ENCODE measurements at places on chromosomes 11 and 22. TPM values are rescaled to one million over a fixed set of nuclear protein-coding genes. Genes with fewer than 3 reads are reported as not detected.
A peak's percentile ranks its signal among the peaks of the same experiment; 100 is the strongest.

DNA sequence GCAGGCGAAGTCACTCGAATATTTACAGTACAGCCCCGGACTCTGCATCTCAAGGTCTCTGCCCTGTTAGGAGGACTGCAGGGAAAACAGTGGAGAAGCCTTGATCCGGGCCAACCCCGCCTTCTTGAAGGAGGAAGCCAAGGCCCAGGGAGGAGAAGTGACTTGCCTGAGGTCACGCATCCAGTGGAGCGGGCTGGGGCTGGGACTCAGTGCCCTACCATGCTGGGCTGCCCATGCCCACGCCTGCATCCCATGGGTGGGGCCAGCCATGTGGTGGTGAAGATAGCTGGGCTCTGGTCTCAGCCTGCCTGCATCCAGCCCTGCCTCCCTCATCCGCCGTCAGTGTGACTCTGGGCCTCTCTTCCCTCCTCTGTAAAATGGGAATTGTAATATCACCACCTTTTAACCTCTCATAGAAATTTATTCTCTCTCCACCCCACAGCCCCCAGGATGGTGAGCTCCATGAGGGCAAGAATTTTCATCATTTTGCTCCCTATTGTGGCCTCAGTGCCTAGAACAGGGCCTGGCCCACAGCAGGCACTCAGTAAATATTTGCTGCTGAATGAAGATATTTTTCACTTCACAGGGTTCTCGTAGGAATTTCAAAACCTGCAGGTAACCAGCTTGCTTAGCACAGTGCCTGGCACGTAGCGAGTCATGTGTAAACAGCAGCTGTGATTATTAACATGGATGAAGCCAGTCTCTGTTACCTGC lies 57.3 kb downstream of the OTOG start:
- DNase-seq: peak; percentile 11

GRCh38 chr11:34233215-34233614 lies 124.6 kb downstream of the ABTB2 start:
- no peak for DNase-seq

GRCh38 chr11:83723999-83724398 lies 437.8 kb upstream of the CCDC90B start:
- DNase-seq: no peak

DNA sequence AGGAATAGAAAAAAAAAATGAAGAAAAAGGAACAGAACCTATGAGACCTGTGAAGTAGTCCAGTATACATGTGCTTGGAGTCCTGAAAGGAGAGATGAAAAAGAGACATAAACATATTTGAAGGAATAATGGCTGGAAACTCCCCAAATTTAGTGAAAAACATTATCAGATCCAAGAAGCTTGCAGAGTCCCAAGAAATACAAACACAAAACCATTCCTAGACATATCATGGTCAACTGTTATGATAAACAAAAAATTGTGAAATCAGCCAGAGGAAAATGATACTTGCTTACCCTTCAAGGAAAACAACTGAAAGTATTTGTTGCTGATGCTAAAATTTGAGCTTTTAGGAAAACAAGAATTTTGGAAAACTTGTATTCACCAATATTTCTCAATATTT lies 250.1 kb downstream of the DDX10 start:
- no peak for DNase-seq

GRCh38 chr11:19853920-19854319 lies 141.3 kb downstream of the NAV2 start:
- DNase-seq: no peak

- DNase-seq: no peak
Observed at GRCh38 chr11:35165423-35166368, 26.7 kb downstream of the CD44 start.

DNA sequence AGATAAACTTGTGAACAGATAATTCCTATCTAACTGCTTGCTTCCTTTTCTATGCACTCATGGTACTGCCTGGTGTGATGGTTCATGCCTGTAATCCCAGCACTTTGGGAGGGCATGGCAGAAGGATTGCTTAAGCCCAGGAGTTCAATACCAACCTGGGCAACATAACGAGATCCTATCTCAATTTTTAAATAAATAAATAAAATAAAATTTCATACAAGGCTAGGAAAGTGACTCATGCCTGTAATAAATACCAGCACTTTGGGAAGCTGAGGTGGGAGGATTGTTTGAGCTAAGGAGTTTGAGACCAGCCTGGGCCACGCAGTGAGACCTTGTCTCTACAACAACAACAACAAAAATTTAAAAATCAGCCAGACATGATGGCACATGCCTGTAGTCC lies 166.6 kb downstream of the COMMD9 start:
- no peak for DNase-seq

- peak; percentile 70 for DNase-seq
Observed at GRCh38 chr11:120062561-120062930, 75.4 kb downstream of the TRIM29 start.

DNA sequence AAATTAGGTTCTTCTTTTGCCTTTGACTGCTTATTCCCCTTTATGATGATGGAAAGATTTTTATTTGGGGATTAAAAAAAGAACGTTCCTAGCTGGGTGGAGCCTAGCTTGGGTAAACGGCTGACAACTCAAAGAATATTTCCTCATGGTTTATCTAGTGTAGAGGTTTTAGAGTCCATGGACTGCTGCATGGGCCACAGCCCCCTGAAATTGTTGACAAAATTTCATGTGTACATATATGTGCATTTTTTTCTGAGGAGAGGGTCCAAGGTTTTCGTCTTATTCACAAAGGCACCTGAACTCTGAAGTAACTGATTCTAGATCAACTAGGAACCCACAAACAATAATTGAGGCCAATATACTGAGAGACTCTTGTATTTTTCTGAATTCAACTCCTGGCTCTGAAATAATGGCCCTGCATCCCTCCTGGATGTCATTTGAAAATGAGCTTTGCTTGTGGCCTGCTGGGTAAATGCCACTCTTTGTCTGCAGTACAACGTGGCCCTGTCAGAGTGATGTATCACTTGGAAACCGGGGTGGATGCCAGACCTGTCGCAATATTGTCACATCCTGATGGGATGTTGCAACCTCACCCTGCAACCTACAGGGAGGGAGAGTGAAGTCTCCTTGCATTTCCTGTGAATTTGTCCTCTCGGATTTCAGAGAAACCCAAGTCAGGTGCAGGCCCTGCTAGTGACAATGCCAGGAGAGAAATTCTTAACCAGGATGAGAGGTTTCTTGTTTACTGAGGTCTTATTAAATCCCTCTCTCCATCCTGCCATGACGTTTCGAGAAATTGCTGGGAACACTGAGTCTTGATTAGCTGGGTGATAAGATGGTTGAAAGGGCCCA lies 33.8 kb downstream of the EHF start:
- peak; percentile 95 for DNase-seq

DNA sequence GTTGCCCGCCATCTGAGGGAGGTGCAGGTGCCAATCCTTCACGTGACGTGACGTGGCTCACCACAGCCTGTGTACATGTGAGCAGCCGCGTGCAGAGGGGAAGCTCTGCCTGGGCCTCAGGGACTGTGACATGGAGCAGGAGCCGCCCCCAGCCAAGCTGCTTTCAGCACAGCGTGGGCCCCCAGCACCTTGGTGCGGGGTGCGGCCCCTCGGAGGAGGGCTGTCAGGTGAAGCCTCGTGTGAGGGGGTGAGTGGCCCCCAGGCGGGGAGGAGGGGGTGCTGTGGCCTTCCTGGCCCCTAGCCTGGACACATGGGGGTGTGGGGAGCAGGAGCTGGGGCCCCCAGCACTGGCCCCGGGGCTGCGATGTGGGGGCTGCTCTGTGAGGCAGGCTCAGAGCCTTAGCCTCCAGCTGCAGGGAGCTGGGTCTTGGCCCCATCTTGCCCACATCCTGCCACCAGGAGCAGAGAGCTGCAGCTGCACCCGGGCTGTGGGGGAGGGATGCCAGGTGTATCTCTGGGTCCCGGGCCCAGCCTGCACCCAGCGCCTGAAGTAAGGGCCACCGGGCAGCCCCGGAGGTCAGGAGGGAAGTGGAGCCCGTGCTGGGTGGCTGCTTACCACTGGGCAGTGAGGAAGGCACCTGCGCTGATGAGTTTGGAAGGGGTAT lies at the start of gene ADORA2A:
Gene ADORA2A (plus strand): TSS at position 100 of the 665 bp plus-strand sequence. CDS start 5,806 bp downstream, outside the sequence.
- DNase-seq: no peak

- DNase-seq: no peak
Observed at GRCh38 chr11:46733234-46733633, 14.2 kb downstream of the F2 start.

DNA sequence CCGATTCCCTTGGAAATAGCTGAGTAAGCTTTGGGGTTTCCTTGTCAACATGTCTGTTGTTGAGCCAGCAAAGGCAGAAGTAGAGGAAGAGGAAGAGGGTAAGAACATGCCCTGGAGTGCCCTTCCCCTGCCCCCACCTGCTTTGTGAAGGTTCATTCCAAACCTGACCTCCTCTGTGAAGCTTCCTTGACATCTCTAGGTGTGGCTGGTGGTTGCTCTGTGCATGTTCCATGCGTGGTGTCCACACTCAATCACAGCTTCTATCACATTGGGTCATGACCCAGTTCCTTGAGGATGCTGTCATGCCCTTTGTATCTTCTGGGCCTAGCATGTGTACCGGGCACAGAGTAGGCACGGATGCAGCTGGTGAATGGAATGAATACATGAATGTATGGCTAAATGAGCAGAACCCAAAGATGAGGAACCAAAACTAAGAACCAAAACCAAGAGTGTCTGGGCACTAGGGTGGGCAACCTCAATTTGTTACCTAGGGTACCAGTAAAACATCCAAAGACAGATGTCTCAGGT lies 23.7 kb upstream of the FXYD6 start:
- peak; percentile 68 for DNase-seq

GRCh38 chr22:47309476-47309875 lies 547.0 kb downstream of the TBC1D22A start:
- no peak for DNase-seq

DNA sequence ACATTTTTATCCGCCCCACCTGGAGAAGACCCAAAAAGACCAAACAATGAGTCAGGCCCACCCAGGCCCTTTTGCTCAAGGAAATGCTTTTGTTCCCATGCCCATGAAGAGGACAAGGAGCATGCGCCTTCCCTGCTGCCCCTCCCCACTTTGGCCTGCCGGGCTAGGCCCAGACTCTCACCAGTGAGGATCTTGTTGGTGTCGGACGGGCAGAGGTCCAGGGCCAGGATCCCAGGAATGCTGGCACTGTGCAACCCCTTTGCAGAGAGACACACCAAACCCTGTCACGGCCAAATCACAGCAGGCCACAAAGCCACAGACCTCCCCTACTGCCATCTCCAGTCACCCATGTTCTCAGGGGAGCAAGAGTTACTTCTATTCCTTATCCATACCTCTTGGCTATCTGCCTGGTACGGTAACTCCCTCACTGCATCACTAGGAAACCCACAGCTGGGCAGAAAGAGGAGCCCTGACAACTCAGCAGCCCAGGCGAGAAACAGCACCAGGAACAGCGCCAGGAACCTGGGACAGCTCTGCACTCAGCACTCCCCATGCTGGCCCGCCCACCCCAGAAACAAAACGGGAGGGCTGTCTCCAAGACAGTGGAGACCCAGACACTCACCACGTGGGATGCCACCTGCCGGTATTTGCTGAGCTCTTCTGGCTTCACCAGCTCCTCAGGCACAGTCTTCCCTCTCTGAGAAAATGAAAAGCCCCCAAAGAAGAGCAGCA lies 5.5 kb downstream of the PRPF19 start:
- no peak for DNase-seq

DNA sequence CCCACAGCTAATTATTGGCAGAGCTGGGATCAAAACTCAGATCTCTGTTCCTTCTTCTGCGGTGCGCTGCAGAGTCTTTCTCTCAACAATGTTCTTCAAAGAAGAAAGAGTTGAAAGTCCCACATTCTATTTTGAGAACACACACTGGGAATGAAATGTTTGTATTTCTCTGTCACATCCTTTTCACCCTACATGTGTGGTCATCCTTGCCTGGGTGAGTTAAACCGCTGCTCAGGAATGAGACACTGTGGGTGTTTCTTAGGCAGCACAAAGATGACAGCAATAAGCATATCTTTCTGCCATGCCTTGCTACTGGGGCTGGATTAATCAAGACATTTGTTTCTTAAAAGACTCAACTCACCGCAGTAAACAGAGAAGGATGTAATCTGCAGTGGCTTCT lies 222.6 kb downstream of the LARGE1 start:
- no peak for DNase-seq

DNA sequence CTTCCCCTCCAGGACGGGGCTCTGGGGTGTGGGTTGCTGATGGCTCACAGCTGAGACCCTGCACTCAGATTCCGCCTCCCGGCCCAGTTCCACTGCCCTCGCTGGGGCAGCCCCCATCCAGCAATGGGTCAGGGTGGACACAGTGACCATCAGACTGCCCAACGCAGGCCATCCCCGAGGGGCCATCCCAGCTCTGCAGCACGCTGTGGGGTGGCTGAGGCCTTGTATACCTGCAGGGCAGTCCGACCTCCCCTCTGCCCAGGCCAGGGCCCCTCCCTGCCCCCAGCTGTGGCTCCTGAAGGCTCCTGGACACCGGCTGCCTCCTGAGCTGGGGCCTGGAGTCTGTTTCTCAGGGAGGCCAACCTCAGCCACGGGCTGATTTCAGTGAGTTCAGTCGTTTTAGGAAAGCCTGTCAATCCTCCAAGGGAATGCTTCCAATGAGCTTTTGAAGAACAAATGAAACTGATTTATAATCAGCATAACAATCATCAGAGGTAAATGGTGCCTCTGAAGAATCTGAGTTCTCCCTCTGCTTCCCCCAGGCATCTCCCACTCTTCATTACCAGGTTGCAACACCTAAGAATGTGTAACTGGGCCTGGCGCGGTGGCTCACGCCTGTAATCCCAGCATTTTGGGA lies 95.1 kb downstream of the CELSR1 start:
- DNase-seq: no peak

- no peak for DNase-seq
Observed at GRCh38 chr22:36590441-36591056, 61.6 kb upstream of the EIF3D start.

DNA sequence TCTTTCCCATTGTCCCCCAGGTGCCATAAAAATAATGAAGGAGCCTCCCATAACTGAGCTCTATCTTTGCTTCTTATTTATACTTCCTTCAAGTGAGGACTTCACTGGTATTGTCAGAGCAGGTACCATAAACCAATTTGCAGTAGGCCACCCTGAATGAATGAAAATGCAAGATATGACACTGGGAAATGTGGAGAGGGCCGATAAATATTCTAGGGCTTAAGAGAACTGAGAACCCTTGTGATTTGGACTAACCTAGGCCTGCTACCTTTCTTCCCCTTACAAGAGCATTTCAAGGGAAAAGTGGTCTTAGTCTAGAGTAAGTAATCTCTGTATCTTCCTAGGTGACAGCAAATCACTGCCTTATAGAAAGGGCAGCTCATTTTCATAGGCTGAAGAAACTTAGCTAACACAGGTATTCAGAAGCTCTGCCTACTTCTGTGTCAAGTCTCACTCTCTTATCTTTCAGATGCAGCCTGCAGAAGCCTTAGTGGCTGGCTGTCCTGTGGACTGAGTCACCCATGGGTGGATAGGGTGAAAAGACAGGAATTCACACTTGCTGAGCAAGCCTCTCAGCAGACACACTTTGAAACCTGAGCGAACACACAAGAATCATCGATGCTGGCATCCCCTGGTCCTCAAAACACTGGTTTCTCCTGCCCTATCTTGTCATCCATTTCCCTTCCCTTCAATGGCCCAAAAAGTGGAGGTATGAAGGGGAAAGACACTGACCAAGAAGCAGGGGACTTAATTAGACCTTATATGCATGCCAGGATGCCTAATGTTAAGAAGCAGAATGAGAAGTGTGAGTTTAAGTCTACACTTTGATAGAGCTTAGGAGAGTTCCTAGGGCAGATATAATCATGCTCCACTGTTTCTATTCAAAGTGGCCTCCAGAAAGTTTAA lies 15.2 kb downstream of the NRIP3 start:
- DNase-seq: no peak

The PTPRCAP gene
- total RNA-seq: 1.6 TPM

The BACE1 gene
- 18.2 TPM for total RNA-seq

The CHST1 gene
- 1.5 TPM for total RNA-seq

The SLC22A8 gene
- total RNA-seq: not detected

The DNAJB7 gene
- total RNA-seq: not detected

The OR52I1 gene
- total RNA-seq: not detected

The TEX54 gene
- not detected for total RNA-seq

The BTBD18 gene
- not detected for total RNA-seq

The ZDHHC13 gene
- 23.2 TPM for total RNA-seq

Data from lower leg skin (tissue), 4 donors.